ENCODE measurements at places on chromosomes 7 and 10.

DNA sequence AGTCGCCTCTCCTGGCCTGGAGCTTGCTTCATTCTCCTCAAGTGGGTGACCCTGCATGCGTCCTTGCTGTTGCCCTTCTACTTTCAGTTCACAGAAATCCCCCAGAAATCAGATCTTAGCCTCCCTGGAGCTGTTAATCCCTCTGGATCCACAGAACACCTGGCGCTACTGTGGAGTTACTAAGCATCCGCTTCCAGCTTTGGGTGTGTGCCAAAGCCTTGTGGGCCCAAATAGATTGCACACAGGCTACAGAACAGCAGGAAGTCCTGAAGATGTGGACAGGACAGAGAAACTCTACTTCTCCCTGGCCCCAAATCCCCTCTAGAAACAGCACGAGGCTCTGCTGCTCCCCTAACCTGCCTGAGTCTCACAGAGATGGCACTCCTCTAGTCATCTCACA is 36.6 kb upstream of the PDLIM1 start:
- DNase-seq: no peak

GRCh38 chr10:11345224-11346054 is 266.0 kb downstream of the USP6NL start:
- DNase-seq: no peak

DNA sequence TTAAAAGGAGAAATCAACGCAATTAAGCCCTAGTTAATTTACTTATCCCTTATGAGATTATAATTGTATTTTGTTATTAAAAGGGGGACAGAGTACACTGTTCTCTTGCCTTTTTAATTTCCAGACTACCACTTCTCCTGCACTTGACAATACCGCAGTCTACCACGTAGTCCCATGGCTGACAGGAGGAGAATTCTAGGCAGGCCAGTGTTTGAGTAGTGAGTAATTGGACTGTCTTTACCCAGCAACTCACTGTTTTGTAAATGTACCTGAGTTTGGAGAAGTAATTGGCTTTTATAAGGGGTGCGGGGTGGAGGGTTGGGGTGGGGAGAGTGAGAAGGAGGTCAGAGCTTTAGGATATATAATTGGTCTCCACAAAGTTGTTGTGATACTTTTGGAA is 85.4 kb downstream of the CFTR start:
- no peak for DNase-seq

- DNase-seq: peak; percentile 18
Observed at GRCh38 chr10:35208536-35208935, 81.9 kb downstream of the CREM start.

All from stimulated activated CD4-positive, alpha-beta T cell treated with anti-CD3 and anti-CD28 coated beads, Interleukin-12 subunit alpha, Interleukin-12 subunit beta, amount 100 ng/mL, for 24 hours (primary cell).